ENCODE measurements at places on chromosomes 3 and 15. TPM values are rescaled to one million over a fixed set of nuclear protein-coding genes. Genes with fewer than 3 reads are reported as not detected.

GRCh38 chr3:195005759-195006510, 265.0 kb downstream of the XXYLT1 start:
- no peaks in the 10 kb centered on the region for H3K4me1 ChIP-seq
- no peaks in the 10 kb centered on the region for H3K36me3 ChIP-seq
- no peaks in the 10 kb centered on the region for H3K27me3 ChIP-seq
- no peak overlapping the region for H3K27ac ChIP-seq
- no peak overlapping the region for H3K4me3 ChIP-seq
- DNase-seq: no peak

DNA sequence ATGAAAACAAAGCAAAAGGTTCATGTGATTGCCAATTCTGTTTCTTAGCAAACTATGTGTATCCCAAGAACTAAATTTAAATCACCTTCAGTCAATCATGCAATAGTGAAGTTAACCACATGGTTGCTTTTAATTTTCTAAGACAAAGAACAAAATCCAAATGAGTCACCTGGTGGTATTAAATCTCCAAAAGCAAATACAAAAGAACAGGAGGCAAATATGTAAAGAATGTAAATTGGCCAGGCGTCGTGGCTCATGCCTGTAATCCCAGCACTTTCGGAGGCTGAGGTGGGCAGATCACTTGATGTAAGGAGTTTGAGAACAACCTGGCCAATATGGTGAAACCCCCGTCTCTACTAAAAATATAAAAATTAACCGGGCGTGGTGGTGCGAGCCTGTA, 54.2 kb upstream of the PIK3R4 start:
- H3K4me3 ChIP-seq: no peak overlapping the region
- H3K27me3 ChIP-seq: peaks cover 9% of the 10 kb centered on the region
- no peak overlapping the region for H3K27ac ChIP-seq
- H3K4me1 ChIP-seq: no peaks in the 10 kb centered on the region
- H3K36me3 ChIP-seq: no peaks in the 10 kb centered on the region
- no peak for DNase-seq

- H3K36me3 ChIP-seq: peaks cover 9% of the 10 kb centered on the region
- H3K27ac ChIP-seq: peak within 1 kb of the TSS; percentile 98
- H3K4me3 ChIP-seq: peak within 1 kb of the TSS; percentile 84
- H3K4me1 ChIP-seq: peaks cover 58% of the 10 kb centered on the region
- DNase-seq: peak; percentile 86
Measured at GRCh38 chr15:76994971-76995945, at the start of gene PSTPIP1. TSS of gene PSTPIP1 (plus strand) at chr15:76995126. CDS start at chr15:76995574, 448 bp downstream.

- peaks cover 12% of the 10 kb centered on the region for H3K27me3 ChIP-seq
- no peak overlapping the region for H3K4me3 ChIP-seq
- H3K4me1 ChIP-seq: no peaks in the 10 kb centered on the region
- DNase-seq: no peak
- no peaks in the 10 kb centered on the region for H3K36me3 ChIP-seq
Measured at GRCh38 chr3:11001020-11001657, 8.6 kb downstream of the SLC6A1 start.

GRCh38 chr3:42830437-42831320, 21.4 kb downstream of the ACKR2 start:
- DNase-seq: no peak
- no peak overlapping the region for H3K4me3 ChIP-seq
- no peaks in the 10 kb centered on the region for H3K4me1 ChIP-seq
- no peaks in the 10 kb centered on the region for H3K27me3 ChIP-seq

- no peak for DNase-seq
- no peaks in the 10 kb centered on the region for H3K27me3 ChIP-seq
- no peaks in the 10 kb centered on the region for H3K36me3 ChIP-seq
- no peak overlapping the region for H3K27ac ChIP-seq
Measured at GRCh38 chr15:27324886-27325615, 354.1 kb downstream of the GABRG3 start.

DNA sequence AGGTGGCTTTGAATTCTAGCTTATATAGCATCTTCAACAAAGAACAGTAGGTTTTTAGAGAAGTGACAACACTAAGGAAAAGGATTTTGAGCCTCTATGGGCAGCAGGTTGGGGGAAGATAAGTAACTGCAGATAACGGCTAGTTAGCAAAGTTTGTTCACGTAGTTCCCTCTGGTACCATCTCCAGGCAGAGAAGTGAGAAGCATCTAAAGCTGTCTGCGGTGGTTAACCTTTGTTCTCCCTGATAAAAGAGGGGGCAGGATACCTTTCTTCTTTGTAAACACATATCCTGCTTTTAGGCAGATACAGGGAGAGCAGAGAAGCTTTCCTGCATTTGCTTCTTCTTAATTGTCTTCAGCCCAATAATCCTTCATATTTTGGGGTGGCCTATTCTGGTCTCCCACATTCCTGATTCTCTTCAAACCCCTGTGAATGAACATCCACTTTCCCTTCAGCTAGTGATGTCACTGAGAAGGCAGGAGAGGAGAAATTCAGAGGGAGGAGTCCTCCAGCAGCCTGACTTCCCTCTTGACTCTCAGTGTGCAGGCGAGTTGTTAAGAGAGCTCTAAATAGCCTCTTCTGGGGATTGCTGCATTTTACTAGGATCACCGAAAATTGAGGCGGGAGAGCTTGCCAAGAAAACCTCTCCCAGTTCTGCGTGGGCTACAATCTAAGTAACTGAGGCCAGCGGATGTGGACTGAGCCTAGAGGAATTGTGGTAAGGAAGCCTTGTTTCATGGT, 393.7 kb upstream of the C2CD4B start:
- H3K27ac ChIP-seq: no peak overlapping the region
- DNase-seq: no peak
- H3K4me3 ChIP-seq: no peak overlapping the region
- peaks cover 9% of the 10 kb centered on the region for H3K27me3 ChIP-seq

DNA sequence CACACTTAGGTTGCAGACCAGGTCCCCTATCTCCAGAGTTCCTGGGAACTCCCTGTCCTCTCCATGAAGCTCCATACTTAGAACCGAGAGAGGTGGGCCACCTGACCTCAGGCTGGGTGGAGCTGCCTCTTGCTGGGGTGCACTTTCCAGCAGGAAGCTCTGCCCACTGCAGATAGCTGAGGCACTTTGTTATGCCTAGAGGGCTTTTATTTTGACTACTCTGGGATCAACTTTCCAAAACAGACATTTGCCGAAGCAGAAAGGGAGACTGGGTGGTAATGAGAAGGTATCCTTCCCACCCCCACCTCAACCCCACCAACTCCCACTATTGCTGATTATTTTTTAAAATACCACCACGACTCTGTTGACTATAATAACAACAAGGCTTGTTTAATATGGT, 54.7 kb downstream of the CLDN11 start:
- H3K4me1 ChIP-seq: no peaks in the 10 kb centered on the region
- no peak for DNase-seq
- H3K27me3 ChIP-seq: peaks cover 27% of the 10 kb centered on the region
- no peak overlapping the region for H3K4me3 ChIP-seq
- H3K27ac ChIP-seq: no peak overlapping the region

- no peaks in the 10 kb centered on the region for H3K36me3 ChIP-seq
- H3K4me1 ChIP-seq: no peaks in the 10 kb centered on the region
- no peak overlapping the region for H3K4me3 ChIP-seq
- H3K27ac ChIP-seq: no peak overlapping the region
Measured at GRCh38 chr15:77624868-77625267, 7.8 kb downstream of the LINGO1 start.

Gene CCR3
- not detected for total RNA-seq

Gene ACP3
- not detected for total RNA-seq

Gene MFAP1
- 28.5 TPM for total RNA-seq

Gene CPEB1
- total RNA-seq: not detected

Gene ADPRH
- 2.6 TPM for total RNA-seq

Gene CTXN2
- total RNA-seq: not detected

Gene ABI3BP
- not detected for total RNA-seq

Gene XPC
- total RNA-seq: 39.8 TPM
